ENCODE measurements at places on chromosomes 7 and 10.
A peak's percentile ranks its signal among the peaks of the same experiment; 100 is the strongest.

GRCh38 chr7:130910949-130911944 is 177.2 kb upstream of the KLF14 start:
- no peak for DNase-seq

- DNase-seq, result no peak
Measured at GRCh38 chr10:78544423-78545090, 510.9 kb downstream of the RPS24 start.

GRCh38 chr10:132434405-132435005 is 37.5 kb downstream of the PWWP2B start:
- DNase-seq, result peak; percentile 66

- no peak for DNase-seq
Measured at GRCh38 chr10:118442032-118442431, 99.9 kb upstream of the FAM204A start.

- DNase-seq, result no peak
Measured at GRCh38 chr10:116182426-116182825, 90.6 kb downstream of the GFRA1 start.

GRCh38 chr7:141928845-141929195 is 12.6 kb downstream of the OR9A4 start:
- DNase-seq, result no peak

DNA sequence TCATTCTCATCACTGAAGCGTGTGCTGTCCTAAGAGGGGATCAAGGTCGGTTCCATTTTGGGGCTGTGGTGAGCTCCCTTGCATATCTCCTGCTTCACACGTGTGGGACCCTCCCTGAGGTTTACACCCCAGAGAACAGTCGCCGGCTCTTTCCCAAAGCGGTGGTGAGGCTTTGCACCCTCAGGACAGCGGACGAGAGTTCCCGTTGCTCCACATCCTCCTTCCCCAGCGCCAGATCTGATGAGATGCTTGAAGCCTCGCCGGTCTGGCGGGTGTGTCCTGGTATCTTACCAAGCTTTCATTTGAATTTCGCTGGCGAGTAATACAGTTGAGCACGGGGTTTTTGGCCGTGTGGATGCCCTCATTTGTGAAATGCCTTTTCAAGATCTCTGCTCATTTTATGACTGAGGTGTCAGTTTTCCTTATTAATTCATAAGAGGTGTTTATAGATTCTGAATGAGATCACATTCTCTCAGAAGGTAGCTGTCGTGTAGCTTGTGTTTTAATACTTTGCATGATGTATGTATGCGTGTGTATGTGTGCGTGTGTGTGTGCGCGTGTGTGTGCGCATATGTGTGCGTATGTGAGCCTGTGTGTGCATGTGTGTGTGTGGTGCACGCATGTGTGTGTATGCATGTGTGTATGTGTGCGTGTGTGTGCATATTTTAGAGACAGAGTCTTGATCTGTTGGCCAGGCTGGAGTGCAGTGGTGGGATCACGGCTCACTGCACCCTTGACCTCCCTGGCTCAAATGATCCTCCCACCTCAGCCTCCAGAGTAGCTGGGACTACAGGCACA is 30.7 kb downstream of the ELFN1 start:
- DNase-seq, result no peak

GRCh38 chr7:155450558-155450969 is 7.4 kb upstream of the EN2 start:
- DNase-seq, result no peak

- DNase-seq, result no peak
Measured at GRCh38 chr10:126375299-126375698, 13.0 kb downstream of the ADAM12 start.

DNA sequence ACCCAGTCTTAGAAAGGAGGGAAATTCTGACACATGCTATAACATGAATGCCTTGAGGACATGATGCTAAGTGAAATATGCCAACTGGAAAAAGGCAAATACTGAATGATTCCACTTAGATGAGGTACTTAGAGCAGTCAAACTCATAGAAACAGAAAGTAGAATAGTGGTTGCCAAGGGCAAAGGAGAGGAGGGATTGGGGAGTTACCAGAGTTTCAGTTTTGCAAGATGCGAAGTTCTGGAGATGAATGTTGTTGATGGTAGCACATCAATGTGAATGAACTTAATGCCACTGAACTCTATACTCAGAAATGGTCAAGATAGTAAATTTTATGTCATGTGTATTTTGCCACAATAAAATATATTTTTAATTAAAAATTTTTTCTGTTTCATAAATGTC is 38.9 kb downstream of the DRGX start:
- no peak for DNase-seq

DNA sequence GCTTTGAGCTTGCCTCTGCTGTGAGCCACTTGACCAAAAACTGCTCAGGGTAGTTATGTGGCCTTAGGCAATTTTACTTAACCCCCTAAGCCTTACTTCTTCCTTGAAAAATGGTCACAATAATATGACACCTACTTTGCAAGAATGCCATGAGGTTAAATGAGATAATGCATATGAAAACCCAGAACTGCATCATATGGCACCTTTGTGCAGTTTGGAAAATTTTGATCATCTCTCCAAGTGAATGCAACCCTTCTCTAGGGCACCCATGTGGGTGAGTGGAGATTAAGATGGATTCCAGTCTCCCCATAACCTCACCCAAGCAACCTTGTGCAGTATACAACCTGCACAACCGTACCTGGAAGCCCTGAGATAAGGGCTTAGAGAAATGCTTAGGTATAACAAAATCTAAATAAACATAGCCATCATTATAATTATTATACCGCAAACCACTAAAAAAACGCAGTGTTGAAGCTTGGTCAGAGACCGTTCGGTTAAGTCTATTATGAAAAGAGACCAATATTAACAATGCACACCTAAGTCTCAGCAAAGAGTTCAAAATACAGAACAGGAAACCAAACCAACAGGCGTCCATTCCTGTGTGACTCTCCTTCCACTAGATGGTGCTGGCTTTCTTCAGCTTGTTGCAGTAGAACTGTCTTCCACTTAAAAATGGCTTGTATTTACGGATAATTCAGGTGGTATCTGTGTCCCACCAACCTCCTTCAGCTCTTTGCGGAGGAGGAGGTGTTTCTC is 21.0 kb upstream of the ASB15 start:
- DNase-seq, result no peak

GRCh38 chr7:143345428-143345900 is 17.0 kb downstream of the FAM131B start:
- peak; percentile 76 for DNase-seq

- DNase-seq, result no peak
Measured at GRCh38 chr7:106069471-106070200, 42.5 kb downstream of the SYPL1 start.

GRCh38 chr10:79079054-79079397 is 10.3 kb downstream of the ZMIZ1 start:
- no peak for DNase-seq

- DNase-seq, result no peak
Measured at GRCh38 chr7:139887992-139888481, 59.0 kb downstream of the TBXAS1 start.

GRCh38 chr7:47143339-47143738 is 438.6 kb downstream of the TNS3 start:
- no peak for DNase-seq

GRCh38 chr7:29970158-29970557 is 19.4 kb downstream of the SCRN1 start:
- no peak for DNase-seq

DNA sequence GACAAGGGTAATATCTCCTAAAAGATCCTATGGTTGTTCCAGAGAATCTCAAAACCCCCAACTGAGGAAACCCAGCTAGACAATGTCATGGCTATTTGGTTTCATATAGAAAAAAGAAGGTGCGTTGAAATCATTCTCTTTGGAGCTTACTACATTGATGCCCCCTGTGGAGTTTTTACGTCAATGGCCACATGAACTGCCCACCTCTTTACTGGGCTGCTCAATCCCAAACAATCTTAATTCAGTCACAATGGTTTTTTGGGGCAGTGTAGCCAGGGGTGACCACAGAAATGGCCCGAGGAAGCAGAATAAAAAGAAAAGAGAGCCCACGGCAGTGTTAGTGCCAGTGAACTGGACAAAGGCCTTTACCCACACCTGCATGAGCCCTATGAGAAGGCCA is 7.8 kb downstream of the RBP4 start:
- no peak for DNase-seq

Measured in stimulated activated naive CD8-positive, alpha-beta T cell treated with anti-CD3 and anti-CD28 coated beads, Interleukin-15, amount 100 ng/mL, for 72 hours (primary cell).